ENCODE measurements at places on chromosomes 5 and 9.

- no peak for DNase-seq
Measured at GRCh38 chr9:114423181-114423580, 35.4 kb upstream of the AKNA start.

- DNase-seq = no peak
Measured at GRCh38 chr5:52334367-52334766, 453.3 kb upstream of the ITGA1 start.

DNA sequence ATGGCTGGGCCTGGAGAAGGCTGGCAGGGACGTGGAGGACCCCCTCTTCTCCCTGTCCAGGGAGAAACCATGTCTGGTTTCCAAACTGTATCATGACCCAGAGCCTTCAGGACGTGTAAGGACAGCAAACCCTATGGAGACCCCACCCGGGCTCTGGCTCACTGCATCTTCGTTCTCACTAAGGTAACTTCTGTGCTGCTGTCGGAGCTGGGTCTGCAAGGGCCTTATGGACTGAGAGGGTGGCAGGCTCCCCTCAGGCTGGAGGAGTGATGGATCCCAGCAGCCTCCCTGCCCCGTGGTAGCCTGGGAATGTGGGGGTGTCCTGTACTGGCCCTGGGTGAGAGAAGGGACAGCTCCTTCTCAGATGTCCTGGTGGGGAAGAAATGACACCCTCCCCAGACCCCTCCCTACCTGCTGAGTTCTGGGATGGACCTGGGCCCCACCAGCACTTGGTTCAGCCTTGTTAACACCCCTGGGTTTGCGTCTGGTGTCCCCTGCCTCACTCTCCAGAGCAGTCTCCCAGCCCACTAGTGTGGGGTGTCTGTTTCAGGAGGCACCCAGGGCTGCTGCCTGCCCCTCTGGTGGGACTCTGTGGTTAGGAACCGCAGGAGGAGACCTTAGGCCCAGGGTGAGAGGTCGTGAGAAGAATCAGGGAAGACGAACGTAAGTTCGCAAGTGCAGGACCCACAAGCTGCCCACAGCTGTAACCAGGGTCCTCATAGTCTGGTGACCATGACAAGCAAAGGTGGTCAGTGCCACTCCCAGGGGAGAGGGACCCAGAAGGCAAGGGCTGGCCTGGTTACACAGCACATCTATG lies 6.6 kb downstream of the SPATA31E1 start:
- DNase-seq = no peak

DNA sequence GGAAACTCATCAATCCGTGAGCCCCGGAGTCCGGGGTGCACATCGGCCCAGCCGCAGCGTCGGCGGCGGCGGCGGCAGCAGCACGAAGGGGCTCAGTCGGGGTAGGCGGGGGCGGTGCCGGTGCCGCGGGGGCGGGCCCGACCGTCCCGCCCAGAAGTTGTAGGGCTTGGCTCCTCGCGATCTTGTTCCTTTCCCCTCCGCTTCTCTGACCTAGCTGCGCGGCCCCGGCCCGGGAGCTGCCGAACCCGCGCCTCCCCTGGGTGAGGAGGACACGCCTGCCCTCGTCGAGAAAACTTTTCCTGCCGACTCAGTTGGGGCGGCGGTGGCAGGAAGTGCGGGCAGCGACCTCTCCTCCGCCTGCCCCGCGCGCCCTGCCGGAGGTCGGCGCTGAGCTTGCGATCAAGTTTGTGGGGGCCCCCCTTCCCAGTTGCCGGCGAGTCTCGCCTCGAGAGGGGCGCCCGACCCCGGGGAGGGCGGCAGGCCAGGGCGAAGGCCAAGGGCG lies at the start of gene MAN2A1:
Gene MAN2A1 (plus strand): TSS at position 188 of the 502 bp plus-strand sequence. CDS start 491 bp downstream, outside the sequence.
- DNase-seq = peak; percentile 37

GRCh38 chr9:127912882-127913281 lies 4.0 kb downstream of the ST6GALNAC4 start:
- DNase-seq = no peak

DNA sequence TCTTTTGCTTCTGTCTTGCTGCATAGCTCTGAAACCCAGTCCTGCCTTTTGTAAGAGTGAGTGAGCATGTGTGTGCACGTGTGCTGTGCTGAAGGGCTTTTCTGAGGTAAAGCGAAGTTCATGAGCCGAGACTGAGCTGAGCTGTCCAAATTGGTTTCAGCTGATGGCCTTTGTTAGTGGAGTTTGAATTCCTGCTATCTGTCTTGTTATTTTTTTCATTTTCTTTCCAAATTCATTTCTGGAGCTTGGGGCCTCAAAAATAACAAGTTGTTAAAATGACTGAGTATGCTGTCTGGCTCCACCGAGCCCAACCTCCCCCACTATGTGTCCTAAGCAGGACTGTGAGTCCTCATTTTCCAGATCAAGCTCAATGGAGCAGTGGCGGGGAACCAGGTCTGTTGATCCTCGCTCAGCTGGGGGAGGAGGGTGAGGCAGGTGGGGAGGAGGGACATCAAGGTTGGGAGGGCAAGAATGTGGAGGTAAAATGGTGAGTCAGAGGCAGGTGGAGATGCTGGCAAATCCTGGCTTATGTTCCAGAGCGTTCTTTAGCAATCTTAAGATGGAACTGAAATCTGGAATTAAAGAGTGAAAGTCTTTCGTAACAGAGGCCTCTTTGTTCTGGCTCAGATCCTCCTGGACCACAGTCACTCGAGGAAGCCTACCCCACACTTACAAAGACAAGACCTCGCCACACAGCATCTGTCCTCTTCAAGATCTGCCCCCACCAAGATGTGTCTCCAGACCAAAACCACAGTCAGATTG lies 63.9 kb downstream of the SREK1 start:
- DNase-seq = no peak

- DNase-seq = no peak
Measured at GRCh38 chr5:34905564-34905963, 9.7 kb downstream of the RAD1 start.

DNA sequence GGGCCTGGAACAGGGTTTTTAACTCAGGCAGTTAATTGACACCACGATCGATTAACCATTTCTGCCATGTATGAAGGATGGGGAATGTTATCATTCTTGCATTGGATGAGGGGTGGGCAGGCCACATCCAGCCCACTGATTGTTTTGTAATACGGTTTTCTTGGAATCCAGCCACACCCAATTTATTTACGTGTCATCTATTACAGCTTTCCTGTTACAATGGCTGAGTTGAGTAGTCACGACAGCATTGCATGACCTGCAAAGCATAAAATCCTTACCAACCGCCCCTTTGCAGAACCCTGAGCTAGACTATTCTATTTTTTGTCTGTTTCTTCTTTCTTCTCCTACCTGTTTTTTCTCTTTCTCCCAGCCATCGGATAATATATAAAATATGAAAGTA lies 122.0 kb upstream of the STC2 start:
- no peak for DNase-seq

DNA sequence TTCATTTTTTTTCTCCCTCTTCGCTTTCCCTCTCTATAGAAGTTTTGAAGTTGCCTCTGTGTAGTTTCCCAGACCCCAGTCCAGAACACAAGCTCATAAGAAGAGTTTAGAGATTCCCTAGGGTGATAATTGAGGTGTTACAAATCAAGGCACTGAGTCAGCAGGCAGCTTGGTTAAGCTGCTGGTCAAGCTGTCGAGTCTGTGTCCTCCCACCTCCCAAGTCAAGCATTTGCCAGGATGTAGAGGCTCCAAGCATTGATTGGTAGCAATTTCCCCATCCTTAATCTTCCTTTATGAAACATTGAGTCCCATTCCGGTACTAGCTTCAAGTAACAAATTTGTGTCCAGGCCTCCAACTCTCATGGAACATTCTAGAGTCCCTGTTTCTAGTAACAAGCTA lies 47.5 kb upstream of the SLC1A1 start:
- no peak for DNase-seq

GRCh38 chr5:118653183-118653582 lies 335.2 kb downstream of the DTWD2 start:
- DNase-seq = no peak

DNA sequence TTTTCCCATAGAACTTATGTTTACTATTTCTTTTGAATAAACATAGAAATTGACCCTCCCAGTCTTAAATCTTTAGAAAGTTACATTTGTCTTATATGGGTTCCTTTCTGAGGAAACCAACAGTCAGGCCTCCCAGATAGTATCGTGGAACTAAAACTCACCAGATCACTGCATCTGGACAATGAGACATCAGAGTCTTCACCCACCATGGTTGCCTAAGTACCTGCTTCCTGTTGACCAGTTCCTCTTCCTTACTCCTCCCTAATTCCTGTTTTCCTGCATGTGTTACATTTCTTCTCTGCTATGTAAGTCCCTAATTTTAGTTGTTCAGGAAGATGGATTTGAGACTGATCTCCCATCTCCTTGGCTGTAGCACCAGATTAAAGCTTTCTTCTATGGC lies 462.2 kb downstream of the DIRAS2 start:
- DNase-seq = no peak

DNA sequence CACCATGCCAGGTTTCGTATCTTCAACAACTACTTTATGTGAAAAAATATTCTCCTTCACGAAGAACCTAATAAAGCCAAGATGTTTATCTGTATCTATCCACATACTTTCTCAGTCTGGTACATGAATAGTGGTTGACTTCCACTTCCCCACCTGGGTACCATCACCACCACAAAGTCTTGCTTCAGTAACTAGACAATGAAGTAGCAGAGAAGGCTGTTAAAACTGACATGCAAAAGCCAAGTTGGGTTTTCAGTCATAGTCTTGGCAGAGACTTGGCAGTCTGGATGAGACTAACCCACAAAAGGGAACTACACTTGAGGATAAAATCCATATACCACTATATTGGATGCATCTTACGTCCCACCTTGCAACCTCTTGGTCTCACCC lies 5.0 kb downstream of the P4HA2 start:
- no peak for DNase-seq

DNA sequence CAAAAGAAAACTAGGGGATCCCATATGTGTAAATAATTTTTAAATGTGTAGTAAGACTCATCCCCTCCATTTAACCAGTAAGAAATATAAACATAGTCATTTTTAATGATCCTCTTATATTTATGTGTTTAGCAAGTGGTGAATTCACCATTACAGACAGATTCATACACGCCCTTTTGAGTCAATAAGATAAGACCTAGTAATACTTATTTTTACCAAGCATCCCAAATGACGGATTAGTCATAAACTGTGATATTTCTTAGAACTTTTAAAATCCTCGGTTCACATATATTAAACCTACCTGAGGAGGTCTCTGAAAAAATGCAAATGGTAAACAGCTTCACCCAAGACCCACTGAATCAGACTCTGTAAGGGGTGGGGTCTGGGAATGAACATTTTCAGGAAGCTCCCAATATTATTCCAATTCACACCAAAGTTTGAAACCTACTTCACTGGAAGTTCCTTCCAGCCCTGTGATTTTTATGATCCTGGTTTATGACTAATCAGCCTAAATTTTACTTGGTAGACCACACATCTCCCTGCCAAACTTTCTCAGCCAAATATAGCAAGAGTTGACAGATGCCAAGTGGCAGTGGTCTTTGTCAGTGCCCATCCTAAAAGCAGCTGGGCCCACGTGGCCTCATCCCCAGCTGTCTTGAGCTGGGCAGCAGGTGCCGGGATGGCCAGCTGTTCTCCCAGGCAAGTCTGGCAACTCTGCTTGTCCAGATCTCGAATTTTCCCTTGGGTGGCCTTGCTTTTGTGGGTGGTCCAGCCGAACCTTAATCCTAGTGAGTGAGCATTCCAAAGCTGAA lies 559.0 kb upstream of the RGMB start:
- no peak for DNase-seq

GRCh38 chr9:6827439-6828145 lies 69.8 kb downstream of the KDM4C start:
- DNase-seq = peak; percentile 48

DNA sequence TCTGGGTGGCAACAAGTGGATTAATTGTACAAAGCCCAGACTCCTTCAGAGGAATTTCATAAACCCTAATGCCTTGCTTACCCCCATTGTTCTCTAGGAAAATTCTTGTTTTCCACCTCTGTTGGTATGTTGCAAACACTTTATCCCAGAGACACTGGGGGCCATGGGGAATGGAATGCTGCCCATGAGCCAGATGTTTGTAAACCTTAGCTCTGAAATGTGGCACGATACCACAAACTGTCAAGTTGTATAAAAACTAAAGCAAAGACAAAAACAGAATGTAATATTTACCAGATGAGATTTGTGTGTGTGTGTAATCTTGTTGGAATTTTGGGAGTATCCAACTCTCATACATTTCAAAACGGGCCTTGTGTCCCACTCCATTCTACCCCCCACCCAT lies 465.0 kb downstream of the EBF1 start:
- DNase-seq = no peak

GRCh38 chr5:143491646-143492045 lies 88.2 kb upstream of the NR3C1 start:
- DNase-seq = no peak

DNA sequence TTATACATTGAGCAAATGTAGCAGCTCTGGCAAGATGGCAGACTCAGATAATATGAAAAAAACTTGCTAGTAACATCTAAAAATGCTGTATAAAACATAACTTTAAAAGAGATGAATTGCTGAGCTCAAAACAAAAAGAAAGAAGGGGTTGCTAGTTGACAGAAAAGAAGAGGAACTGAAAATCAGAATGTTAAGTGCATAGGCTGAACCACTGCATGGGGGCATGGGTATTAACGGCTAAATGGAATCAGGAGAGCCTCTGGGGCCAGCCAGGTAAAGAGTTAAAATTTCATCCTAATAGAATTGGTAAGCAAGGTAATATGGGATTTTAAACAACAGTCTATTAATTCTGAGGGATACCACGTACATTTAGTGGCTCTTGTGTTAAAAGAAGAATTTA lies 146.8 kb downstream of the SMC2 start:
- DNase-seq = no peak

DNA sequence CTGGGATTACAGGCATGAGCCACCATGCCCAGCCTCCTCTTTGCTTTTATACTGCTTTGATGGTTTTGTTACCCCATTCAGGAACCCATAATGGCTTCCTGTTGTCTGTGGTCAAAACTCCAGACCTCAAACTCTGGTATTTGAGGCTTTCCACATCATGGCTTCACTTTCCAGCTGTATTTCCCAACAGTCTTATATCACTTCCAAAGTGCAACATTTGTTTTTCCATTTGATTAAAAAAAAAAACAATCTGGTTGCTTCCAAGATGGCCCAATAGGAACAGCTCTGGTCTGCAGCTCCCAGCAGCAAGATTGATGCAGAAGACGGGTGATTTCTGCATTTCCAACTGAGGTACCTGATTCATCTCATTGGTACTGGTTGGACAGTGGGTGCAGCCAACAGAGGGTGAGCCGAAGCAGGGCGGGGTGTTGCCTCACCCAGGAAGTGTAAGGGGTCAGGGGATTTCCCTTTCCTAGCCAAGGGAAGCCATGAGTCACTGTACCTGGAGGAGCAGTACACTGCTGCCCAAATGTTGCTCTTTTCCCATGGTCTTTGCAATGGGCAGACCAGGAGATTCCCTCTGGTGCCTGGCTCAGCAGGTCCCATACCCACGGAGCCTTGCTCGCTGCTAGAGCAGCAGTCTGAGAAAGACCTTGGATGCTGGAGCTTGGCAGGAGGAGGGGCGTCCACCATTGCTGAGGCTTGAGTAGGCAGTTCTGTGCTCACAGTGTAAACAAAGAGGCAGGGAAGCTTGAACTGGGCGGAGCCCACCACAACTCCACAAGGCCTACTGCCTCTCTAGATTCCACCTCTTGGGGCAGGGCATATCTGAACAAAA lies 458.4 kb downstream of the KDM4C start:
- no peak for DNase-seq

GRCh38 chr9:27029186-27029585 lies 23.7 kb upstream of the LRRC19 start:
- DNase-seq = no peak

GRCh38 chr5:159616952-159617351 lies 286.7 kb upstream of the IL12B start:
- DNase-seq = no peak

- DNase-seq = no peak
Measured at GRCh38 chr5:147675168-147675567, 107.4 kb downstream of the JAKMIP2 start.

GRCh38 chr5:50923768-50924494 lies 257.5 kb downstream of the PARP8 start:
- DNase-seq = no peak
